Left ventricle myocardium inferior (tissue), 1 donor: ENCODE measurements at places on chromosomes 7 and 10.

- no peak for DNase-seq
These were observed 96.0 kb downstream of the GATA3 start for GRCh38 chr10:8150401-8150905.

DNA sequence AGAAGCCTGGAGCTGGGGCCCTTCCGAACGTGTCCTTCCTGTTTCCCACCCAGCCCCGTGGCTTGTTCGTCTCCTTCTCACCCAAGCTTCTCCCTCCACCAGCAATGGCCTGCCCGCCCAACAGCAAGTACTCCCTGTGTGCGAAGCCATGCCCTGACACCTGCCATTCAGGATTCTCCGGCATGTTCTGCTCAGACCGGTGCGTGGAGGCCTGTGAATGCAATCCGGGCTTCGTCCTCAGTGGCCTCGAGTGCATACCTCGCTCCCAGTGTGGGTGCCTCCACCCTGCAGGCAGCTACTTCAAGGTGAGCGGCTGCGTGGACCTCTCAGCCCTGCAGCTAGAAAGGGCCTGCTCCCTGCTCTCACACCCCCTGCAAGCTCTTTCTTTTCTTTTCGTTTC, 31.9 kb downstream of the ZAN start:
- no peak for DNase-seq

- peak; percentile 94 for DNase-seq
These were observed 496 bp downstream of the ZNF511 start for GRCh38 chr10:133309100-133309719.

GRCh38 chr10:123488436-123488835, 177.7 kb upstream of the GPR26 start:
- DNase-seq, result no peak

- peak; percentile 62 for DNase-seq
These were observed 52.5 kb downstream of the PRF1 start for GRCh38 chr10:70549962-70550458.

- DNase-seq, result no peak
These were observed 26.9 kb downstream of the ZEB1 start for GRCh38 chr10:31345886-31346285.

GRCh38 chr10:110995301-110995700, 75.9 kb downstream of the SHOC2 start:
- no peak for DNase-seq

DNA sequence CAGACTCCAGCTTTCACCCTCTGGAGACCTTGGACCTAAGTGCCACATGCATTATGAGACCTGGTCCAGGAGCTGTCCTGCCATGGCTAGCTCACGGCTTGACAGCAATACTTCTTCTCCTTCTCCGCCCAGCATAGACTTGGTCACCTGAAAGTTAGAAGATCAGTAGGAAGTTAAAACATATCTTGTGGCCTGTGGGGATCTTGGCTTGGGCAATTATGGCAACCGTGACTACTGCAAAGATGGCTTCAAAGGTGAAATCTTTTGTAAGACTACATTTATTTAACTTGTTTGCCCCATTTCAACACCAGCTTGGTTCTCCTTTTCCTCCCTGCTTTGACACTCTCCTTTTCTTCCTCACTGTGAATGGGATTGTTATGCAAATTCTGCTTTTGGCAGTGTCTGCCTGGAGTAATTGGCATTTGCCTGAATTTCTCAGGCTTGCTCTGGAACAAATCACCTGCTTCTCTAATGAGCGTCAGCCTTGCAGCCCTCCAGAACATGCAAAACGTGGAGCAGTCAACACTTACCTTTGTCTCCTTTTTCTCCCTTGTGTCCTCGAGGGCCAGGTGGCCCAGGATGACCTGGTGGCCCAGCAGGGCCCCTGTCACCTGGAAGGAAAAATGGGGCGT, 53.4 kb downstream of the COL17A1 start:
- DNase-seq, result no peak

GRCh38 chr10:60679388-60679990, 98.8 kb upstream of the CDK1 start:
- DNase-seq, result no peak

GRCh38 chr10:71799608-71800453, 26.5 kb upstream of the VSIR start:
- no peak for DNase-seq

- DNase-seq, result no peak
These were observed 23.1 kb downstream of the GNG11 start for GRCh38 chr7:93944673-93945072.

DNA sequence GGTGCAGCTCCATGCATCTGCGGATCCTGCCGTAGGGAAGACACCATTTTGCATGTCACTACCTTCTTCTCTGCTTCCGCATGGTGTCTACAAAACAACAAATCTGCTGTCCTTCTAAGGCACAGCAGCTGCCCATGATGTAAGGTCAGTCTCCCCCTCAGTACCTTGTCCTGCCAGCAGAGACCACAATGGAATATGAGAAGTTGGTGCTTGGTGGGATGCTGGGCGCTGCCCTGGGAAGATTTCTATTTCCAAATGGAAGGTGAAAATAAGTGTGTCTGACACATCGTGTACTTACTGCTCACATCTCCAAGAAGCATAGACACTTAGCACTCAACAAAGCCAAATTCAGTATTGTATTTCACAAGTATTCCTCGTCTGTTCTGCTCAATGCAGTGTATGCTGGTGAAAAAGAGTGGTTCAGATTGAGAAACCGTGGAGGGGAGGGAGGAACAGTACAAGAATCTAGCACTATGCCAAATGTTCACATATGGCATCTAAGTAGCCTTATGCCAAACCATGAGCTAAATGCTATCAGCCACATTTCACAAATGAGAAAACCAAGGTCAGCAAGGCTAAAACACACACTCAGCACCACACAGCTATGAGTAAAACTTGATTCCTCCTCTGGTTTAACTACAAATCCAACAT, 95.0 kb downstream of the GRB10 start:
- DNase-seq, result no peak

DNA sequence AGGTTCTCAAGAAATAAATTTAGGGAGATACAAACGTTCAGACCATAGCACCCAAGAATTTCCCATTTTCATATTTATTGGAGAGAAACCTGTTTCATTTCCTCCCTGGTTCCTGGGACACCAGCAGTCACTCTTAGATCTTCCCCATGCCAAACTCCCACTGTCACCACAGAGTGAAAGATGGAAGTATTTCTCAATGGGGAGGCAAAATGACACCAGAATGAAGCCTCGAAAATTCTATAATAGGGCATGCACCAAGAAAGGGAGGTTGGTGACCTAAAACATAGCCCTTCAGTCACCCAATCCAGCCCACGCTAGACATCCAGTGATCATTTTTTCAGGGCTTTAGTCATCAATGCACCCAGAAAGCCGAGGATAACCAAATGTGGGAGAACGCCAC, 148.1 kb upstream of the PLXDC2 start:
- DNase-seq, result no peak

DNA sequence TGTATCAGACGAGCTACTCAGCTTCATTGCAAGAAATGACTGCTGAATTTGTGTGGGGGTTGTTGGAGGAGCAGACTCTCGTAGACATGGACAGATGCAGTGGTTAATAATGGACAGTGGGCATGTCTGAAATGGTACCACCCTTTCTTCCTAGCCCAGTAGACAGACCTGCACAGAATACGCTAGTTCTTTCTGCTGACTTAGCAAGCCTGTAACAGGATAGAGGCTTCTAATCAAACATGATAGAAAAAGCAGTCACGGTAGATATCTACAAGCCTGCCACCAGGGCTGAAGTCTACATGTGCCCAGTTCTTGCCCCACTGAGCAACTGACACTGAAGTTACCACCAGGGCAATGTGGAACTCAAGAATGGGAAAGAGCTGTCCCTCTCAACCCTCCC, 188.0 kb downstream of the FANK1 start:
- no peak for DNase-seq

DNA sequence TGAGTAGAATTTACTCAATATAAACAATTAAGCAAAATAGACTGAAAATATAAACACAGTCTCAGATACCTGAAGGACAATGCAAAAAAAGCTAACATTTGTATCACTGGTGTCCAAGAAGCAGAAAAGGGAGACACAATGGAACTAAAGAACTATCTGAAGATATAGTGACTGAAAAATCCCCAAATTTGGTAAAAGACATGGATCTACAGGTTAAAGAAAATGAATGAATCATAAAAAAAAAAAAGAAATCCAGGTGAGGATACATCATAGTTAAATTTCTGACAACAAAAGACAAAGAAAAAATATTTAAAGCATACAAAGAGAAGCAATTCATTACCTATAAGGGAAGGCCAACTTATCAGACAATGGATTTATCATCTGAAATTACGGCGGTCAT, 114.7 kb upstream of the PPP1R3A start:
- no peak for DNase-seq

- no peak for DNase-seq
These were observed 3.6 kb downstream of the PRKAR2B start for GRCh38 chr7:107047902-107048782.

DNA sequence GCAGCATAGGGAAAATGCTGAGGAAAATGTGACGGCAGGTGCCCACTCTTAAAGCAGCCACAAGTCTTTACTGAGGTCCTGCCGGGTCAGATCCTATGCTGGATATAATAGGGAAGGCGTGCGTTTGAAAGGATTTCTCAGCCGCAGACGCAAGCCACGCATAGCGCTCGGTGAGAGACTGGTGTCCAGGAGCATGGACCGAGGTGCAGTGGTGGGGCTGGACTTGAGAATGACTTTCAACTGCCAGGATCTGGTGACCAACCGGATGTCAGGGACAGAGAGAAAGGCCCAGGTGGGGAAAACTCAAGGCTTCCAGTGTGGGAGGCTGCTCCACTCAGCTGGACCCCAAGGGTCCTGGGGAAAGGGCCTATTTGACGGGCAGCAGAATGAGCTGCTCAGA, 74.7 kb upstream of the INSIG1 start:
- DNase-seq, result no peak

- no peak for DNase-seq
These were observed 116.7 kb upstream of the ZMIZ1 start for GRCh38 chr10:78952030-78952429.

- DNase-seq, result no peak
These were observed 549.0 kb downstream of the TCERG1L start for GRCh38 chr10:130762491-130762890.

DNA sequence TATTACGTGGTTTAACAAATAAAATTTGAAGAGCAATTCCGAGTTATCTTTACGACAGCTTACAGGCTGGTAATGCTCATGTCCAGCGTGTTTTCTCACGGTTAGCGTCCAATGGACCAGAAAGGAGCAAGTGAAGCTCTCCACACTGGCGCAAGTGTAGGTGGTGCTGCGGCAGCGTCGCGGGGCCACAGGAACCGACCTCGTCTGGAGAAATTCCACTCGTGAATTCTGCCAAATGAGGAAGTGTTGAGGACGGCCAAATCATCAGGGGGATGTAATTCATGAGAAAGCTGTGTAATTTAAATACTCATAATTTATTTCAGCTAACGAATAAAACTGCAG, 350 bp upstream of the ZNF37A start:
- no peak for DNase-seq

DNA sequence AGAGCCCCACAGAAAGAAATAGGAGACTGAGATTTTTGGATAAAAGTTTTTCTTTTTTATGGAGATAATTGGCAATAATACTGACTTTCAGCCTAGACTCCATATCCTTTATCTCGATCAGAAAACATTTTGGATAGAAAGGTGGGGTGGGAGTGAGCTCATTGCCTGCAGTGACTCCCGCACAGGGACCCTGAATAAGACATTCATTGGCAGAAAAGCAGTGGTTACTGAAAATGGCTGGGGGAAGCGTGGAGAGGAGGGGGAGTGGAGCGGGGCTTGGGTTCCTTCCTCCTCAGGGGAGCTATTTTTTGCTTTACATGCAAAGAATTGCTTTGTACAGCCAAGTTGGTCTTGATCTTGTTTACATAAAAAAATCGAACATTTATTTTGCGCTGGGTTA, 90.4 kb upstream of the BMPER start:
- no peak for DNase-seq

GRCh38 chr7:34931739-34932138, 105.5 kb downstream of the DPY19L1 start:
- no peak for DNase-seq

DNA sequence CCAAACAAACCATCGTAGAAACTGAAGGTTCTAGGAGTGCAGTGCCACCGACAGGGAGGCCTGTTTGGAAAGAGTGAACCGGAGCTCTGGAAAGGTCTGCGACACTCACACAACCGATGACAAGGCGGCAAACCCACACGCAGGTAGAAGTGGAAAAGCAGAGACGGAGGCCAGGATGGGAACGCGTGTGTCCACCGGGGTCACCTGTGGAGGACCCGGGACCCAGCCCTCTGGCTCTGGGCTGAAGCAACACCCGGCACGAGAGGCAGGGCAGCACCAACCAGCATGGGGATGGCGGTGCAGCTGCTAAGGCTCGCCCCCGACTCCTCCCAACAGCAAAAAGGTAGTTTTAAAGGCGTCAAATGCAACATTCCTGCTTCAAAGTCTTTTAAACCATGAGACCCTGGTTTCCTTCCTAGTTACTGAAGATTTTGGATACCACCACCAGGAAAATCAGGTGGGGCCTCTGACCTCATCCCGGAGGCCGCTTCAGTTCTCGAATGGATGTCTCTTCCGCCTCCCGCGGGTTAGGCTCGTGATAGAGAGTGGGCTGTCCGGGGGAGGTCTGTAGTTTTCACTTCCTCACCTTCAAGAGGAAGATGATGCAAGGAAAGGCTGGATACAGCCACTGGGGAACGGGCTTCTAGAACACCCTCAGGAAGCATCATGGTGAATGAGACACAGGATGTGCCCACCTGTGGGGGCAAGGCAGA, 115.5 kb downstream of the SMURF1 start:
- DNase-seq, result no peak

DNA sequence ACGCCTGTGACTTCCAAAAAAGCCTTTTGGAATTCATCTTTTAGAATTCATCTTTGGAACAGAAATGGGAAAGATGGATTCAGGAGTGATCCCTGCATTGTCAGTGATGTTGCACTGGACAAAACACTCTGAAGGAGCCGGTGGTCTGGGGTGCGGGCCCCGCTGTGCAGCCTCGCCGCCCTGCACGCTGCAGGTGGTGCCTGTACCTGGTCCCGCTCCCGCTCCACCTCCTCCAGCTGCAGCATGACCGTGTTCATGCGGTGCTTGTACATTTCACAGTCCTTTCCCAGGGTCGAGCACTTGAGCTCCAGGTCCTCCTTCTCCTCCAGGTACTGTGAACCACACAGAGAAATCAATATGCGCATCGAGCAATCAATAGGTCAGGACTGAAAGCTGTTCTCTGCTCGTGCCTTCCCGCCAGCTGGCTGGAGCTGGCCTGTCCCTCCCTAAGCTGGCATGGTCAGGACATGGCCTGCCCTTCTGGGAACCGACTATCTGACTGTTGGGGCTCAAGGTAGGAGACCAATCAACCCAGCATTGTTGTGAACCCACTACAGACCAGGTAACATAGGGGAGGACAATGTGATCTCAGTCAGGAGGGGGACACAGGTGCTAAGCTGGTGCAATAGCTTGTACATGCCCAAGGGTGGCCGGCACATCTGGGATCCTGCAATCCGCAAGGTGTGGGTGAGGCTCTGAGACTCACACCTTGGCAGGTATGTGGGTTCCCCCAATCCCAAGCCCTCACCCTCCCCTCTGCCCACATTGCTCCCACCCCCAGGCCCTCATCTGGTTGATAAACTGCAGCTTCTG, 93.8 kb upstream of the GNA12 start:
- DNase-seq, result no peak

- DNase-seq, result no peak
These were observed 3.8 kb downstream of the SPRN start for GRCh38 chr10:133420579-133420978.

- DNase-seq, result no peak
These were observed 87.2 kb upstream of the HPS1 start for GRCh38 chr10:98533746-98534445.
